Neural crest cell (in vitro differentiated cells): ENCODE measurements at places on chromosomes 2 and 18.

DNA sequence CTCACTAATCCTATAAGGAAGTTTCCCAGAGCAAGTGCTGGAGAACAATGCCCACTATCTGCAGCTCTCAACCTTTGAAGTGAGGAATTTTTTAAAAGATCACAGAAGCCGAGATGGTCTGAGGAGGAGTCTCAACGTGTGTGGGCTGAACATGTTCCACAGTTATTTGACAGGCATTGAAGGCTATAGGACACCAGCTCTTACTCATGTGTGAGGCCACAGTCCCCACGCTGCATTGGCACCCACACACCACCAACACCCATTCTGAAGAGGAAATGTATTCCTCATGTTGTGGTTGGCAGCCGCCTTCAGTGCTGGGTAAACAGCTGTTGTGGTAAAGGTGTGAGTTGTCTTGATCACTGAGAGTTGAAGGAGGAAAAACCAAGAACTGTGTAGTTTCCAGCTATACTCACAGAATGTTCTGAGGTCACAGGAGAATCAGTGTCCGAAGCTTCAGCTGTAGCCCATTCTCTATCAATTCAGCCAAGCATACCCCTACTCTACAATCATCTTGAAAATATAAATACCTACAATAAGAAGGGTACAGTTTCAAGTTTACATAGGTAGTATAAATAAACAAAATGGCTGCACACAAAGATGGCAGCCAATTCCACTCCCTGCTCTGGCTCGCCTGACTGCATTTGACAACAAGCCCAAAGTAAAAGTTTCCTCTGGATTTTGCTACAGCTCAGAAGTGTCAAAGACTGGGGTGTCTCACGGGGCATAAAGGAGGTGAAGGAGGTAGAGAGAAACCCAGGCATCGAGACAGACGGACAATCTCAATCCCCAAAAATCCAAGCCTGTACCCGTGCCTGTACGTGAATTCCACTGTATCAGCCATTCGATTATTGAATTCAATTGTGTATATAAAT, 12.1 kb downstream of the CD226 start:
- no peak overlapping the region for H3K4me3 ChIP-seq
- H3K36me3 ChIP-seq = no peaks in the 10 kb centered on the region
- H3K27ac ChIP-seq = no peak overlapping the region
- H3K27me3 ChIP-seq = no peaks in the 10 kb centered on the region
- DNase-seq = no peak

- DNase-seq = no peak
- no peaks in the 10 kb centered on the region for H3K36me3 ChIP-seq
- H3K4me1 ChIP-seq = peaks cover 28% of the 10 kb centered on the region
- no peak overlapping the region for H3K4me3 ChIP-seq
Observed at GRCh38 chr2:168514692-168515091, 58.6 kb downstream of the CERS6 start.

DNA sequence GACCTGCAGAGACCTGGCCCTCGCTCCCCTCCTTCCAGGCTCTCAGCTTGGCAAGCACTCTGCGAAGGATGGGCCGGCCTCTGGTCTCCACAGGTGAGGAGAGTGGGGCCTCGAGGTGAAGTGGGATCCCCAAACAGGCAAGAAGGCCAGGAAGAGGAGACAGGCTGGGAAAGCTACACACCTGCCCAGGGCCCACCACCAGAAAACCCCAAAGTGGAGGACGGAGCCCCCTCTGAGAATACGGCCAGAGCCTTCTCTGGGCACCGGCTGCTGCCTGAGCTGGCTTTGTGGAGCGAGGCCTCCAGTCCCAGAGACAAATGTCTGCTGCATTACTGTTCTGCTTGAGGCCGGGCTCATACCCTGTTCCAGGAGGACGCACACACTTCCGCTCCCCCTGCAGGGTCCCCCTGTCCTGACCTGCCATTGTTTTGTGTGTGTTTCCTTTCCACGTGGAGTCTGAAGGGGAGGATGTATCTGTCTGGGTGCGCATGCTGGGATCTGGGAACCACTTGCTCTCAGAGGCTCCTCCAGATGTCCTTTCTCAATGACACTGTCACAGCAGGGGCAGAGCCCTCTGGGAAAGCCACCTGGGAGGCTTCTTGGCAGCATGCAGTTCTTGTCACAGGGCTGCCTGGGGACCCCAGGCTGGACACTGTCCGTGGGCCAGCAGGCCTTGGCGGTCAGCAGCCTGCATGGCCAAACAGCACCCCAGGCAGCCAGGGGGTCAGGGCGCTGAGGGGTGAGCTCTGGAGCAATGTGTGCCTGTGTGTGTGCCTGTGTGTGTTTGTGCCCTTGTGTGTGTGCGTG, 20.8 kb downstream of the KCNF1 start:
- no peak overlapping the region for H3K4me3 ChIP-seq
- DNase-seq = no peak
- no peak overlapping the region for H3K27ac ChIP-seq
- peaks cover 59% of the 10 kb centered on the region for H3K4me1 ChIP-seq
- peaks cover 25% of the 10 kb centered on the region for H3K27me3 ChIP-seq

GRCh38 chr2:114752425-114752824, 310.0 kb downstream of the DPP10 start:
- no peaks in the 10 kb centered on the region for H3K36me3 ChIP-seq
- H3K4me1 ChIP-seq = no peaks in the 10 kb centered on the region
- H3K4me3 ChIP-seq = no peak overlapping the region
- no peak overlapping the region for H3K27ac ChIP-seq

DNA sequence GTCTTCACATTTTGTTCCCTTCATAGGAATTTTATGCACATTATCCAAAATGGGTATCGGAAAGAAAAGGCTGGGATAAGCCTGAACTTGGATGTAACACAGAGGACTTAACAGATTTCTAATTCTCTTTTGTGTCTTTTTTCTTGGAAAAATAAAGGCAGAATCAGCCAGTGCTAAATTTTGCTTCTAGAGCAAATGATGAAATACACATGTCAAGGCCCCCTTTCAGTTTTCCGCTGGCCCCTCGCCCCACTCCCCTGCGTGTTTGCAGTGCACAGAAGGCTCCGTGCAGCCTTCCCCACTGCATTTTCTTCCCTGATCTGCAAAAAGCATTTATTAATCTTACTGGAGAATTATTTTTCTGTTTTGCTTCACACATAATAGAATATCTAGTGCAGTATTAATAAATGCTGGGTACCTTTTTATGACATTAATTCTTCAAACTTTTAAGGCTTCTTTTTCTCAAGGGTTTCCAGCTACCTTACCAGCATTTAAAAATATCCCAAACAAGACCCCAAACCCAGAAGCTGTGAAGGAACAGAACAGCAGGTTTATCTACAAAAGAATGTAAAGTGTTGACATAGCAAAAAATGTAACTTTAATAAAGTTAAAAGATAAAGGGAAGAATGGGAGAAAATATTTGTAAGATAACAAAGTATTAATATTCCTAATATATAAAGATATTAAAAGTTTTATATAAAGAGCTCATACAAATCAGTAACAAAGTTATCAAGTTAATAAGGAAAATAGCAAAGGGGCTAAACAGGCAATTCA, 81.3 kb upstream of the SPTBN1 start:
- no peaks in the 10 kb centered on the region for H3K27me3 ChIP-seq
- no peak for DNase-seq
- no peak overlapping the region for H3K27ac ChIP-seq

- no peaks in the 10 kb centered on the region for H3K27me3 ChIP-seq
- no peak overlapping the region for H3K27ac ChIP-seq
- H3K4me3 ChIP-seq = no peak overlapping the region
- H3K4me1 ChIP-seq = no peaks in the 10 kb centered on the region
- no peaks in the 10 kb centered on the region for H3K36me3 ChIP-seq
Observed at GRCh38 chr18:46184727-46185126, 80.5 kb downstream of the HAUS1 start.

- DNase-seq = no peak
- H3K36me3 ChIP-seq = no peaks in the 10 kb centered on the region
- no peak overlapping the region for H3K27ac ChIP-seq
- peak overlapping the region; percentile 48 for H3K4me3 ChIP-seq
- H3K27me3 ChIP-seq = peaks cover 14% of the 10 kb centered on the region
- peaks cover 35% of the 10 kb centered on the region for H3K4me1 ChIP-seq
Observed at GRCh38 chr18:59142274-59142673, 2.6 kb downstream of the SEC11C start.

DNA sequence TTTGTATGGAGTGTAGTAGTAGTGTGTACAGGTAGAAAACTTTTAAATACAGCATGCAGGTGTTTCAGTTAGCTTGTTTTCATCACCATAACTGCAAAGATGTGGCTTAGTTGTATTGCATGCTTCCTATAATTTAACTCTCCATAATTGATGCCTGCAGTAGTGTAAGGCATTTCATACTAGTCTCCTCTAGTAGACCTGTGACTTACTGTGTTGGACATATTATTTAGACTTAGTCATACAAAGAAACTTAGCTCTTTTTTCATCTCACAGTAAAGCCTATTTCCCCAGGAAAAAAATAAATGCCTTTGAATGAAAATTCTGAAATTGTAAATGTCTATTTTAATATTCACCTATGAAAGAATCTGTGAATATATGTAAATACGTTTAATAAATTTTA, 52.8 kb upstream of the TWSG1 start:
- no peak for DNase-seq
- H3K27me3 ChIP-seq = no peaks in the 10 kb centered on the region
- H3K27ac ChIP-seq = no peak overlapping the region
- H3K4me1 ChIP-seq = no peaks in the 10 kb centered on the region

GRCh38 chr18:58400331-58400870, 228.5 kb downstream of the ALPK2 start:
- DNase-seq = no peak
- no peaks in the 10 kb centered on the region for H3K27me3 ChIP-seq
- H3K27ac ChIP-seq = peak overlapping the region; percentile 94
- H3K4me3 ChIP-seq = no peak overlapping the region
- H3K4me1 ChIP-seq = peaks cover 10% of the 10 kb centered on the region
- peaks cover 7% of the 10 kb centered on the region for H3K36me3 ChIP-seq

GRCh38 chr18:63963615-63964256, 6.1 kb upstream of the SERPINB8 start:
- no peaks in the 10 kb centered on the region for H3K4me1 ChIP-seq
- peaks cover 10% of the 10 kb centered on the region for H3K36me3 ChIP-seq
- DNase-seq = no peak
- no peak overlapping the region for H3K4me3 ChIP-seq
- no peaks in the 10 kb centered on the region for H3K27me3 ChIP-seq

DNA sequence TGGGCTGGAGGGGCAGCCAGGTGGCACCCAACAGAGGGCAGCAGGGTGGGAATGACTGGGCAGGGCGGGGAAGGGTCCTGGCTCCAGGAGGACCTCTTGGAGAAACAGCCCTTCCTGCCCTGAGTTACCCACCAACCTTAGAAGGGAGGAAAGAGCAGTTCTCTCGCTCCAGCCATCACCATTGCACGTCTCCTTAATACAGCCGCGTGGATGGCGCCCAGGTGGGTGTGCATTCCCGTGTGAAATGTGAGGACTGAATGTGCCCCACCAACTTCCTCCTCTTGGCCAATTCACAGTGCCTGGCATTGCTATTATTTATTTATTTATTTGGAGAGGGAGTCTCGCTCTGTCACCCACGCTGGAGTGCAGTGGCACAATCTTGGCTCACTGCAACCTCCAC, 107.0 kb downstream of the SMIM21 start:
- H3K4me3 ChIP-seq = no peak overlapping the region
- peaks cover 5% of the 10 kb centered on the region for H3K36me3 ChIP-seq
- H3K27ac ChIP-seq = no peak overlapping the region
- peaks cover 2% of the 10 kb centered on the region for H3K27me3 ChIP-seq
- no peak for DNase-seq

DNA sequence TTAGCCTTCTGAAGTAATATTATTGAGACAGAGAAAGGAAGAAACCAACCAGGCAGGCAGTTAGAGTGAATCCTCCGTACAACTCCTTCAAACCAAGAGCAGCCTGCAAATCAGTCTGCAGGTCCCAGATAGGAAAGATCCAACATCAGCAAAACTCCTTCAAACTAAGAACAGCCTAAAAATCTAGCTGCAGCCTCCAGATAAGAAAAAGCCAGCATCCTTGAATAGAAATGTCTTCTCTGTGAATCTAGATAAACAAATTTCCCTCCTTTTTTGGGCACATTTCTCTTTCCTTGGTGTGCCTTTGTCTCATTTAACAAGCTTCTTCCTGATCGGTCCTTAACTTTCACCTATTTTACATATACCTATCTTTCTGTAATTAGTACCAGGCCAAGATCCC, 1004.6 kb upstream of the TMEFF2 start:
- H3K4me1 ChIP-seq = no peaks in the 10 kb centered on the region
- DNase-seq = no peak
- no peaks in the 10 kb centered on the region for H3K27me3 ChIP-seq
- H3K27ac ChIP-seq = no peak overlapping the region
- H3K36me3 ChIP-seq = no peaks in the 10 kb centered on the region

- H3K4me3 ChIP-seq = no peak overlapping the region
- no peaks in the 10 kb centered on the region for H3K27me3 ChIP-seq
- peak overlapping the region; percentile 35 for H3K27ac ChIP-seq
- H3K36me3 ChIP-seq = no peaks in the 10 kb centered on the region
- DNase-seq = no peak
- H3K4me1 ChIP-seq = no peaks in the 10 kb centered on the region
Observed at GRCh38 chr2:111686994-111687393, 197.0 kb downstream of the ANAPC1 start.

GRCh38 chr2:54657664-54658083, 65.8 kb upstream of the EML6 start:
- peaks cover 38% of the 10 kb centered on the region for H3K36me3 ChIP-seq
- no peaks in the 10 kb centered on the region for H3K27me3 ChIP-seq
- DNase-seq = peak; percentile 45
- no peaks in the 10 kb centered on the region for H3K4me1 ChIP-seq
- H3K4me3 ChIP-seq = no peak overlapping the region

DNA sequence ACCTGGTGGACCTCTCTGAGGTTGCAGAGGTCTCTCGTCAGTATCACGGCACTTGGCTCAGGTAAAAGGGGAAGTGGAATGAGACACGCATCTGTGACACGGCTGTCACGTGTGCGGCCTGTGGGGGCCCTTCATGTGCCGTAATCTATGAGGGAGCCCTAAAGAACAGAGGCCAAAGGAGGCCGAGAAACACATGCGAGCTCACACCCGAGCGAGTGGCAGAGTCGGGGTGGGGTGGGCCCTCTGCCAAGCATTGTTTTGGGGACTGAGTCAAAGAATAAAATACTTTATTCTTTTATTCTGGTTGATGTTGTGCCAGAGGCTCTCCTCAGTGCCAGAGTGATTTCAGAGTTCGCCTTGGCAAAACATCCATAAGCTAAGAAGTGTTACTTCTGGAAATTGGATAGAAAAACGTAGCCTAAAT, 43.3 kb downstream of the PLB1 start:
- no peak overlapping the region for H3K27ac ChIP-seq
- DNase-seq = no peak
- H3K4me3 ChIP-seq = no peak overlapping the region

GRCh38 chr2:74286725-74287124, 56.5 kb downstream of the SLC4A5 start:
- no peak overlapping the region for H3K4me3 ChIP-seq
- no peak for DNase-seq
- H3K4me1 ChIP-seq = no peaks in the 10 kb centered on the region
- H3K27me3 ChIP-seq = peaks cover 13% of the 10 kb centered on the region
- no peak overlapping the region for H3K27ac ChIP-seq
- peaks cover 2% of the 10 kb centered on the region for H3K36me3 ChIP-seq
